SHP77 treated with DMSO at 0.1 percent for 48 hours (cell line): ENCODE measurements at places on chromosomes 2 and 18.

GRCh38 chr2:61425605-61426155 lies 45.2 kb downstream of the USP34 start:
- no peak for DNase-seq

DNA sequence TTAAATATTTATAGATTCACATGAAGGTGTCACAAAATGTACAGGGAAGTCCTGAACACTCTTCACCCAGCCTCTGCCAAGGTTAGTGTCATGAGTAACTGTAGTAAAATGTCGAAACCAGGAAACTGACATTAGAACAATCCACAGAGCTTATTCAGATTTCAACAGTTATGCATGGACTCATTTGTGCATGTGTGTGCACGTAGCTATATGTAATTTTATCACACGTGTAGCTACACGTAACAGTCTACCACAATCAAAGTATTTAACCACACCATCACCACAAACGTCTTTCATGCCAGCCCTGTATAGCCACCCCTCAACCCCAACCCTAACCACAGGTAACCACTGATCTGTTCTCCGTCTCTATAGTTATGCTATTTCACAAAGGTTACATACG lies 211.7 kb upstream of the REV1 start:
- DNase-seq, result no peak

- no peak for DNase-seq
Measured at GRCh38 chr2:142270291-142270690, 139.5 kb upstream of the LRP1B start.

- DNase-seq, result peak; percentile 68
Measured at GRCh38 chr18:74064510-74064909, 83.1 kb downstream of the FBXO15 start.

GRCh38 chr2:97654791-97655190 lies 8.9 kb downstream of the COX5B start:
- no peak for DNase-seq

GRCh38 chr2:68098291-68098797 lies 35.5 kb upstream of the C1D start:
- DNase-seq, result no peak

DNA sequence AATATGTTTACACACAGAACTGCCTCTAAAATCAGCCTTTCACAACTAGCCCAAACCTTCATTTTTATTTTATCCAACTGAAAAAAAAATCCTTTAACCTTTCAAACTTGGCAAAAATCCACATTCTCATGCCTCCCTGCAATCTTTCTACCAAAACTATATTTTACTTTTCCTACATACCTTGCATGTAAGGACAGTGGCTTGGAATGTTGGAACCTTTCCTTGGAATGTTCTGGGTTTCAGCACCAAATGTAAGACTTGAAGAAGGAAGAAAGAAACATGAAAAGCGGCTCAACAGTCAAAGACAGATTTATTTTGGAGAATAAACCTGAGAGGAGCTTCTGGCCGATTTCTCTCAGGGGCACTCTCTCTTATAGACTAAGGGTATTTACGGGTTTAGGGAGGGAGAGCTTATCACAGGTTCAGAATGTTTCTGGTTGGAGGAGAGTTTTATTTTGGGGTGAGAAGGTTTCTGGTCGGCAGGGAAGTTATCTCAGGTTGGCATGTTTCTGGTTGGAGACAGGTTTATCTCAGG lies 79.7 kb downstream of the RRM2 start:
- no peak for DNase-seq
